ENCODE measurements at places on chromosomes 4 and X.

GRCh38 chr4:110638089-110638746 is 15.3 kb upstream of the PITX2 start:
- no peak overlapping the region for H3K4me3 ChIP-seq
- H3K36me3 ChIP-seq: no peaks in the 10 kb centered on the region
- H3K27ac ChIP-seq: no peak overlapping the region
- peaks cover 47% of the 10 kb centered on the region for H3K27me3 ChIP-seq
- DNase-seq: no peak
- H3K4me1 ChIP-seq: no peaks in the 10 kb centered on the region

DNA sequence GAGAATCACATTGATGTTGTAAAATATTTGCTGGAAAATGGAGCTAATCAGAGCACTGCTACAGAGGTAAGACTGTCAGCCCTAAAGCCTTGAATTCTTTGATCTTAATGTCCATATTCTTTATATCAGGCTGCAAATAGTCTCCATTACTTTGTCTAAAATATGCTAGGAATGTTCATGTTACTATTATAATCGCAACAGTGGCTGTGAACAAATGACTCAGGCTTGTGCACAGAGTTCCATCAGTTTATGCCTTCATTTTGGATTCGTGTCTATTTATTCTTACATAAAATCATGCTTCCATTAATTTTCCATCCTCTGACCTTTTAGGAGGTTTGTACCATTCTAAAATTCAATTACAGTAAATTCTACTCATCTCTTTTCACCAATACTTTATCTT is 182.7 kb downstream of the ANK2 start:
- H3K27ac ChIP-seq: no peak overlapping the region
- H3K27me3 ChIP-seq: no peaks in the 10 kb centered on the region
- H3K36me3 ChIP-seq: no peaks in the 10 kb centered on the region
- no peaks in the 10 kb centered on the region for H3K4me1 ChIP-seq

DNA sequence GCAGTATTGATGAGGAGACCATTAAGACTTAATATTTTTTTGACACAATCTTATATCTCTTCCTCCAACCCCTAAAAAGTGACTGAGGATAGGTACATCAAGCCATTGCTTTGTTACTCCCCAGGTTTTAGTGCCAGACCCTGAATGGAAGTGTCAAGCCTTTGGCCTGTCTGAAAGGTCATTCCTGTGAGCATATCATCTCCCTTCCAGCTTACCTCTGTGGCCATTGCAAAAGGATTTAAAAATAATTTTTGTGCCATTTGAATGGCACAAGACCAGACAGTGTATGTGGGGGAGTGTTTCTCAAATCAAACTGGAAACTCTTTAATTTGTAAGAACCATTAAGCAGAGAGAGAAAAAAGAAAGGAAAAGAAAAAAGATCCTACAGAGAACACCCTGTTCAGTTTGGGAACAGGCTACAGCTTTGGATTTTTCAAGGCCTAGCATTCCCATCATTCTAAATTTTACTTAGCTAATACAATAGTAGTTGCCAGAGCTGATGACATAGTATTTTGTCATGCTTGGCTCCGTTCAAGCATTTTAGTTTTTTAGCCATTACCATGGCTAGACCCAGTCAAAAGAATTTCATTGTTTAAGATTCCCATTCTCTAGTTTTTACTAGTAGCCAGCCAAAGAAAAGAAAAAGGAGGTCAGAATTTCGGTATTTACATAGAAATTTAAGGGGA is 49.6 kb downstream of the HPF1 start:
- no peaks in the 10 kb centered on the region for H3K4me1 ChIP-seq
- no peaks in the 10 kb centered on the region for H3K27me3 ChIP-seq
- H3K27ac ChIP-seq: no peak overlapping the region

DNA sequence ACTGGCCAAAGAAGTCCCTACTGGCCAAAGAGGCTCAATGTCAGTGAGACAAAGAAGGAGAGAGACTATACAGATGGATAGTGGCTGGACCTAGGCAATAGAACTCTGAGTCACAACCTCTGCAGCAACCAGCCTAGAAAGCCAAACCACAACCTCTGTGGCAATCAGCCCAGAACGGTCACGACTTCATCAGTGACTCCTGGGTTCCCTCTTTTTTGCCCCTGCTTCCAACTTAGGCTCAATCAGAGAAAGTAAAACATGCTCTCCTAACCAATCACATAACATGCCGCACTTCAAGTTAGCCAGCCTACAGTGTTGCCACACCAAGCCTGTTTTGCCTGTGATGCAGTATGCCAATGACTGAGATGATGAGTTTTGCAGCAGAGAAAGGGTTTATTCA is 203.4 kb downstream of the ANAPC10 start:
- H3K27me3 ChIP-seq: no peaks in the 10 kb centered on the region
- no peak for DNase-seq
- H3K4me1 ChIP-seq: no peaks in the 10 kb centered on the region
- no peaks in the 10 kb centered on the region for H3K36me3 ChIP-seq
- no peak overlapping the region for H3K27ac ChIP-seq

DNA sequence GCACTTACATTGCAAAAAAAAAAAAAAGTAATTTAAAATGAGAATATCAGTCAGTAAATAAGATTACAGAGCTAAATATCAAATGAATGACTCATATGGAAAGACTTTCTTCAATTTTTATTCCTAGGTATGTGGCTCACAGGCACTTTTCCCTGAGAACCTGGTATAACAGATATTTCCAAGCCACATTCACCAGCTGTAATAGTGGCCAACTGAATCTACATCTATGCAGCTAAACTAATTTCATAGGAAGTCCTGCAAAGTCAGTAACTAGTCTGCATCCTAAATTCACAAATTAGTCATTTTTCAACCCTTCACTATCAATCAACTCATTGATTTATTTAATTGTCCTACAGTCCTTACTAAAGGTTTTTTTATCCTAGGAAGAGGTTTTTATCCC is 5.6 kb downstream of the PDE5A start:
- no peak overlapping the region for H3K4me3 ChIP-seq
- H3K36me3 ChIP-seq: no peaks in the 10 kb centered on the region
- DNase-seq: no peak
- H3K4me1 ChIP-seq: peaks cover 5% of the 10 kb centered on the region
- H3K27ac ChIP-seq: no peak overlapping the region
- no peaks in the 10 kb centered on the region for H3K27me3 ChIP-seq

DNA sequence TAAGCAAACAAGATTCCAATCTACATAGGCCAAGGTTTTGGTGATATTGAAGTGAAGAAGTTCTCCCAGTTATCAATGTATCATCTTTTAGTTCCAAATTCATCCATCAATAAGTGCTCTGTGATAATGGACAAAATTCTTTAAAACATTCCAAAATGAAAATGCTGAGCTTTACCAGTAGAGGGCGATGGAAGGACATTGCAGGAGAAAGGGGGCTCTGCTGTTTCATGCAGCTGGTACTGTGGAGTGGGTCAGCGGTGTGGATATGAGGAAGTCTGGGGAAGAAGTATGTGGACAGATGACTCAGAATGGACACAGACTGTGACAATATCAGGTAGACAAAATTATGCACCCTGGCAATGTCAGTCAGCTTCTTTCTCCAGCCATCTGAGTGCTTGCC is 46.6 kb upstream of the HS6ST2 start:
- DNase-seq: no peak
- H3K27me3 ChIP-seq: no peaks in the 10 kb centered on the region
- H3K36me3 ChIP-seq: no peaks in the 10 kb centered on the region
- H3K4me1 ChIP-seq: no peaks in the 10 kb centered on the region

DNA sequence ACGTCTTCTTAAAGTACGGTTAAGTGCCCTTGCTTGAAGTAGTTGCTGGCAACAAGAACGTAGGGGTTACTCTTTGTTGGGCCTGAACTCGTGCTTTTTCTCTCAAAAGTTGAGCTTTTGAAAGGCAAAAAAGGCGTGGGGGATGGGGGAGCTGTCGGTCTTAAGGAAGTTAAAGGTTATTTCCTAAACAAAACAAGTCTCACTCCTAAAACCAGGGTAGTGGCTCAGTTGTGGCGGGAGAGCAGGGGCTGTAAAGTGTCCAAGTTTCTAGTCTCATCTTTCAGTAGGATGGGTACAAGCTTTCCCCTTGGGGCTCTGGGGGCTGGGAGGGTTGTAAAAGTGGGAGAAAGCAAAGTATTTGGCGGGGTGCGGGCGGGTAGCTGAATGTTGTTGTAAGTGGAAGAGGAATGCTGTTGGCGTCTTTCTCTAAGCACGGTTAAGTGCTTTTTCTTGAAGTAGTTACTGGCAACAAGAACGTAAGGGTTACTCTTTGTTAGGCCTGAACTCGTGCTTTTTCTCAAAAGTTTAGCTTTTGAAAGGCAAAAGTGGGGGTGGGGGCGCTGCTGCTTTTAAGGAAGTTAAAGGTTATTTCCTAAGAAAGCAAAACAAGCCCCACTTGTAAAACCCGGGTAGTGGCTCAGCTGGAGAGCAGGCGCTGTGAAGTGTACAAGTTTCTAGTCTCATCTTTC is 904 bp upstream of the WDR1 start:
- peak overlapping the region; percentile 90 for H3K27ac ChIP-seq
- peaks cover 31% of the 10 kb centered on the region for H3K36me3 ChIP-seq
- DNase-seq: no peak
- peak overlapping the region; percentile 73 for H3K4me3 ChIP-seq
- H3K4me1 ChIP-seq: peaks cover 77% of the 10 kb centered on the region
- H3K27me3 ChIP-seq: no peaks in the 10 kb centered on the region

GRCh38 chrX:39814391-39814790 is 283.4 kb downstream of the BCOR start:
- no peaks in the 10 kb centered on the region for H3K4me1 ChIP-seq
- H3K27me3 ChIP-seq: no peaks in the 10 kb centered on the region
- no peak overlapping the region for H3K27ac ChIP-seq
- no peak overlapping the region for H3K4me3 ChIP-seq
- peak; percentile 62 for DNase-seq

DNA sequence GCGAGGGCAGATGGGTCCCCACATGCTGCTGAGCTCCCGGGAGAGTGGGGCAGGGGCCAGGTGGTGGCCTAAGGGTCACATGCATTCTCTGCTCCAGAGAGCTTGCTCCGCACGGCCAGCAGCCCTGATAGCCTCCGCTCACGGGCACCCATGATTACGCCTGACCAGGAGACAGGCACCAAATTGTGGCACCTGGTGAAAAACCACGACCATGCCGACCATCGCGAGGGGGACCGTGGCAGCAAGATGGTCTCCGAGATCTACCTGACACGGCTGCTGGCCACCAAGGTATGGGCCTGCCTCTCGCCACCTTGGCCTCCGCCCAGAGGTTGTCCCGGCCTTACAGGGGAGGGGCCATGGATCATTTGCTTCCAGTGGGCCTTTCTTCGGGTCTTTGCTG is 9.2 kb downstream of the LAGE3 start:
- H3K4me1 ChIP-seq: no peaks in the 10 kb centered on the region
- no peak for DNase-seq
- H3K27ac ChIP-seq: no peak overlapping the region
- no peaks in the 10 kb centered on the region for H3K27me3 ChIP-seq
- no peak overlapping the region for H3K4me3 ChIP-seq

DNA sequence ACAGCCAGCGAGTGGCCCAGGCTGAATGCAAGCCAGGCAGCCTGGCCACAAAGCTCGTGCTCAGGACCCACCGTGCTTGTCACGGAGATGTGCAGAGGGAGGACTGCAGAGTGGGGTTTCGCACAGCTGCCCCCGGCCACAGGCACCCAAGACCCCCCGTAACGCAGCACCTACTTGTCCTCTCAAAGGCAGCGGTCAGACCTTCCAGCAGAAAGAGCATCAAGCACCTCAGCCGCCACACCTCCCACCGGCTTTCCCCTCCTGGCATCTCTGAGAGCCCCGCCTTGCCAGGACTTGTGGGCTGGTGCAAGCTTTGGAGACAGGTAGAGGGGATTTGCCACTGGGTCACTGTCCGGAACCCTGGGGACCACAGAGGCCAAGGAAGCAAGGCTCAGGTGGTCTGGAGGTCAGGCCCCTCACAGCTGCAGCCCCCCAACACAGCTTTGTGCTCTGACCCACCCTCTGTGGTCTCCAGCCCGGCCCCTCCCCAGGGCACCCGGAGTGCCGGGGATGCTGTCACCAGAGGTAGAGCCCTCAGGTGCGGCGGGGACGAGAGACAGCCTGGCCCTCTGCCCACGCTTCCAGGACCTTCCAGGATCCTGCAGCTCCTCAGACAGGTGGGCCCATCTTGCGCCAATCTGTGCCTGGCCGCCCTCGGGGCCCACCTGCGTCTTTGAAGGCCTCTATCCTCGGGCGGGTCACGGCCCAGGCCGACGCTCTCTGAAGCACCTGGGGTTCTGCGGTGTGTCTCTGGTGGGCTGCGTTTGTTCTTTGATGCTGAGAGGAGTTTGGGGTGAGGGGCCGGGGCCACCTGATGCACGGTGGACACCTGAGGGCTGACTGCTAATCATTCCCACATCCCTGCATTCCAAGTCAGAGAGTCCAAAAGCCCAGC is 34.4 kb upstream of the HMX1 start:
- H3K27ac ChIP-seq: no peak overlapping the region
- H3K4me1 ChIP-seq: no peaks in the 10 kb centered on the region
- DNase-seq: no peak
- no peaks in the 10 kb centered on the region for H3K27me3 ChIP-seq
- no peaks in the 10 kb centered on the region for H3K36me3 ChIP-seq

- no peak overlapping the region for H3K4me3 ChIP-seq
- no peaks in the 10 kb centered on the region for H3K36me3 ChIP-seq
- H3K4me1 ChIP-seq: no peaks in the 10 kb centered on the region
- no peak overlapping the region for H3K27ac ChIP-seq
- H3K27me3 ChIP-seq: no peaks in the 10 kb centered on the region
Measured at GRCh38 chr4:48367016-48367415, 25.7 kb downstream of the SLAIN2 start.

DNA sequence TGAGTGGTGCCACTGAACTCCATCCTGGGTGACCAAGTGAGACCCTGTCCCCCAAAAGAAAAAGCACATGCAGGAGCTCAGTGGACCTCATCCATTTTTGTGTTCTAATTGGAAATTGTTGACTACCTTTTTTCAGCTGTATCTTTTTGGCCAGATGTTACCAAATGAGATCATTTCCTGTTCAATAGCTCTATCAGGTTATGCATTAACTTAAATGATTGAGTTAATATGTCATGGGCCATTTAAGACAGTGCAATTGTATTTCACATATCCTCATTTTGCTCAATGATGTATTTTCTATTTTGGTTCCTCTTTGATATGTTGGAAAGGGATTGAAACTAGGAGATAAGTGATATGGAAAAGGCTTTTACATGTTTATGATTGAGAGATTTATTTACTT is 26.2 kb upstream of the RHOH start:
- H3K36me3 ChIP-seq: no peaks in the 10 kb centered on the region
- H3K4me1 ChIP-seq: peaks cover 15% of the 10 kb centered on the region
- H3K4me3 ChIP-seq: no peak overlapping the region
- DNase-seq: no peak
- no peaks in the 10 kb centered on the region for H3K27me3 ChIP-seq
- H3K27ac ChIP-seq: no peak overlapping the region

DNA sequence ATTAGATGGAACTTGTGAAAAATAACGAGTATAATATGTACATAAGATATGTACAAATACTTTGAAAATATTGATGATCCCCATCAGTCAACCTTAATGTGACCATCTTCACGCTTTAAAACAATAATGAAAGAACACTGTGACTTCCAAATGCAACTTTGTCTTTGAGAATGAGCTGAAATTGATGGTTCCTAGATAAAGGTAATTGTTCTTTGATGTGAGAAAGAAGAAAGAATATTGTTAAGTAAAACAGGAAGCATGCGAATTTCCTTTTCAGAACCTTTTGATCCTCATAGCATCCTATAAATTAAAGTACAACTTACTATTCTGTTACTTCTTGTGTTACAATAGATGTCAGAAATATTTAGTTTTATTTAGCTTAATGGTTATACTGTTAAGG is 22.2 kb downstream of the IL2 start:
- H3K4me3 ChIP-seq: no peak overlapping the region
- no peak overlapping the region for H3K27ac ChIP-seq
- no peaks in the 10 kb centered on the region for H3K36me3 ChIP-seq
- H3K4me1 ChIP-seq: peaks cover 17% of the 10 kb centered on the region

GRCh38 chr4:42570221-42570620 is 86.7 kb downstream of the ATP8A1 start:
- H3K27me3 ChIP-seq: no peaks in the 10 kb centered on the region
- no peak for DNase-seq
- no peak overlapping the region for H3K4me3 ChIP-seq
- H3K4me1 ChIP-seq: no peaks in the 10 kb centered on the region
